ENCODE measurements at places on chromosomes 3 and 15.
A peak's percentile ranks its signal among the peaks of the same experiment; 100 is the strongest.

- DNase-seq: no peak
Measured at GRCh38 chr3:45906681-45907407, 20.5 kb downstream of the CCR9 start.

- DNase-seq: no peak
Measured at GRCh38 chr15:95468820-95469219, 861.7 kb upstream of the NR2F2 start.

DNA sequence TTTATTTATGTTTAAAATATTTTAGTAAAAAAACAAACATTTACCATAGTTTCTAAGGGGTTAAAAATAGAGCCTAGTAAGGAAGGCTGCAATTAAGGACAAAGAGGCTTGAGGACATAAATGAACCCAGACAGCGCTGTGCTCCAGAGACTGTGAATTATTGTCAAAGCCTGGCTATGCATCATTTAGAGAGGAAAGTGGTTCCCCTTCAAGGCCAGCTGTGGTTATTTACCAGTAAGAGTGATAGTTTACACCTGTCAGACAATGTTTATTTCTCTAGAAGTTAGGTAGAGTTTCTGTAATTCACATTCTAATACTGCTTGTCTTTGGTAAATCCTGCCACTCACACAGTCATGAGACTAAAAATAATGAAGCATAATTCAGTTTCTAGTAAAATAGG lies 32.4 kb upstream of the PIK3R4 start:
- peak; percentile 86 for DNase-seq

DNA sequence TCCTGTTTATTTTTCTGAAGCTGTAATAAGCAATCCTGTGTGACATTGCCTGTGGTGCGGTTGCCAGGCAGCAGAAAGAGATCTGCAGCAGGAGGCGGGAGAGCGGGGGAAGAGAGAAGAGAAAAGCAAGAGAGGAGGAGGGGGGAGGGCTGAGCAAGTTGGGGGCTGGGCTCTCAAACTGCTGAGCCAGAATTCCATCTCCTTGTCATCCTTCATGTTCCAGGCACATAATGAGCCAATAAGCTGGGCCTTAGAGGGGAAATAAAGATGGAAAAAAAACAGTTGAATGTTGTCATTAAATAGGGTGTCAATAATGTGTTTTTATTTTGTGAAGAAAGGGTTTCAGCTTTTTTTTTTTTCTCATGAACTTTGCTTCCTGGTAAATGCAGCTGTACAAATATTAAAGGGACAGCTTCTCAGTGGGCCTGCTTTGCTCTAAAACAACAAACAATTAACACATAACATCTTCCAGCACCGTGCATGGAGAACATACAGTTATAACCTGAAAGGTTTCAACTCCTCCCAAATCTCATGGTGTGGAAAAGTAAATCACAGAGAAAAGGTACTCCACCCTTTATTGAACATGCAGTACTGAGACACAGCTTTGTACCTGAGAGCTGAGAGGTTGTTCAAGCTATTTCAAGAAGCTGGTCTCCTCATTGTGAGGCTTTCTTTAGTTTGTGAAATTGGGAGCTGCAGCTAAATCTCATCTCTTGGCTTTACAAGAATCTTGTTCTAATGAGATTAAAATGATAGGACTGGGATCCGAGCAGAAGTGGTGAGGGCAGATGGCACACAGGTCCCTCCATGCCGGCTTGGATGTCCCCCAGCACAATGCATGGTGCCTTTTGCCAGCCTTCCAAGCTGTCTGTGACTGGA lies 451.1 kb upstream of the KCNMB2 start:
- peak; percentile 98 for DNase-seq

- no peak for DNase-seq
Measured at GRCh38 chr15:100252779-100253417, 88.9 kb downstream of the ADAMTS17 start.

GRCh38 chr3:149273096-149273751 lies 51.6 kb upstream of the CP start:
- peak; percentile 76 for DNase-seq

DNA sequence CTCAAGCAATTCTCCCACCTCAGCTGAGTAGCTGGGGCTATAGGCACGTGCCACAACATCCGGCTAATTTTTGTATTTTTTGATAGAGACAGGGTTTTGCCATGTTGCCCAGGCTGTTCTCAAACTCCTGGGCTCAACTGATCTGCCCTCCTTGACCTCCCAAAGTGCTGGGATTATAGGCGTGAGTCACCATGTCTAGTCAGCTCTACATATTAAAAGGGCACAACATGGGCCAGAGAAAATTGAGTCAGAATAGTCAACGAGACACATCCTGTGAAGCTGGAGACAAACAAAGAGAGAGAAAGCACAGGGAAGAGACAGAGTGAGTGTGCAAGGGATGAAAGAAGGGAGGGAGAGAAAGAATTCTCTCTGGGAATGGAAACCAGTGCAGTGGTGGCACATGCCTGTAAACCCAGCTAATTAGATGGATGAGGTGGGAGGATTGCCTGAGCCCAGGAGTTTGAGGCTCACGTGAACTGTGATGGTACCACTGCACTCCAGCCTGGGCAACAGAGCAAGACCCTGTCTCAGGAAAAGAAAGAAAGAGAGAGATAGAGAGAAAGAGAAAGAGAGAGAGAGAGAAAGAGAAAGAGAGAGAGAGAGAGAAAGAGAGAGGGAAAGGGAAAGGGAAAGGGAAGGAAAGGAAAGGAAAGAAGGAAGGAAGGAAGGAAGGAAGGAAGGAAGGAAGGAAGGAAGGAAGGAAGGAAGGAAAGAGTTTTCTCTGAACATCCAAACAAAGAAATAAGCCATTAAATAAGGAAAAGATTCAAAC lies 107.2 kb upstream of the SLC25A36 start:
- no peak for DNase-seq

DNA sequence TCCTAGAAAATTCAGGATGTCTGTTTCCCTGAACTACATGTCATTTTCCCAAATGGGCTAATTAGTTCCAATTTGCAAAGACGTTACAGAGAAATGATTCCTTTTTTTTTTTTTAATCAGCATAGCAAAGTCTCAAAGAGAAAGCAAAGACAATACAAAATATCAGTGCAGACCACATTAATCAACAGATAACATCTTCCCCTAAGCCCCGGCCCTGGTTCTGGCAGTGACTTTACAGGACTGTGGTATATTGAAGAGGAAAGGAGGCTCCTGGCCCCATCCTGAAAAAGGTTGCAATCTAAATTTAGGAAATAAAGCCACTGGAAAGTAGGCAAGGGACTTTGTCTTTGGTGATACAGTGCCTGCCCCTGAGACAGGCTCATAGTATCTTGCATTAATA lies 836.5 kb downstream of the NTRK3 start:
- DNase-seq: no peak

DNA sequence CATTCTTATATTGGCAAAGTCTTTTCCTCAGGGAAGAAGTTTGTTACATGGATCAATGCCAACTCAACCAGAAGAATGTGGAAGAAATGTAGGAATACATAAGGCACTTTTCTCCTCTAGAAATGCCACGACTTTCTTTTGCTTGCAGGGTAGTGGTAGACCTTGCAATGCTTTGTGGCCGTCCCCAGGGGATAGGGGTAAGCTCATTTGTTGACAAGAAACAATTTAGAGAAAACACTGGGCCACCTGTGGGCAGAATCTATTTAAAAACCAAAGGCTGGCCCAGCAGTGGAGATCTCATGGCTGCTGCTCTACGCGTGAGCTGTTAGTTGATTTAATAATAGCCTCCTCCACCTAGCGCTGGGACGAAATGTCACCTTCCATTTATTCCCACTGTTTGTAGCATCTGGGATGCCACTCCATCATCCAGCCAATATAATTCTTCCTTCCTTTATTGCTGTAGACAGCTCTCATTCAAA lies 64.6 kb upstream of the PFN2 start:
- no peak for DNase-seq

GRCh38 chr3:36540888-36541518 lies 160.7 kb downstream of the STAC start:
- no peak for DNase-seq

- DNase-seq: no peak
Measured at GRCh38 chr15:72916378-72916777, 132.8 kb upstream of the ADPGK start.

DNA sequence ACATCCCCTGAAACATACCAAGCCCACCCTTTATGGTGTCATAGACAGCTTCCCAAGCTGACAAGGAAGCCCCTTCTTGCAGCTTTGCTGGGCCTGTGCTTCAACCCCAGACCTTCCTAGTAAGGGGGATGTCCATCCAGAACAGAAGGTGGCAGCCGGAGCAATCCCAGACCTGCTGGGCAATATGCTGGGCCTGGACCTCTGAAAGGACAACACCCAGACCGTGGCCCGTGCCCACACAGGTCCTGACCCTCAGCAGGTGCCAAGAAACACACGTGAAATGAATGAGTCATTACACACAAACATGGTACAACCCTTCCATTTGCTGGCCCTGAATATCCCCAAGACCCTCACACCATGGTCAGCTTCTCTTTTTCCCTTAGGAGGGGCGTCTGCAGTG lies 19.8 kb upstream of the VILL start:
- DNase-seq: no peak

GRCh38 chr3:162034368-162034767 lies 537.8 kb downstream of the OTOL1 start:
- DNase-seq: no peak

DNA sequence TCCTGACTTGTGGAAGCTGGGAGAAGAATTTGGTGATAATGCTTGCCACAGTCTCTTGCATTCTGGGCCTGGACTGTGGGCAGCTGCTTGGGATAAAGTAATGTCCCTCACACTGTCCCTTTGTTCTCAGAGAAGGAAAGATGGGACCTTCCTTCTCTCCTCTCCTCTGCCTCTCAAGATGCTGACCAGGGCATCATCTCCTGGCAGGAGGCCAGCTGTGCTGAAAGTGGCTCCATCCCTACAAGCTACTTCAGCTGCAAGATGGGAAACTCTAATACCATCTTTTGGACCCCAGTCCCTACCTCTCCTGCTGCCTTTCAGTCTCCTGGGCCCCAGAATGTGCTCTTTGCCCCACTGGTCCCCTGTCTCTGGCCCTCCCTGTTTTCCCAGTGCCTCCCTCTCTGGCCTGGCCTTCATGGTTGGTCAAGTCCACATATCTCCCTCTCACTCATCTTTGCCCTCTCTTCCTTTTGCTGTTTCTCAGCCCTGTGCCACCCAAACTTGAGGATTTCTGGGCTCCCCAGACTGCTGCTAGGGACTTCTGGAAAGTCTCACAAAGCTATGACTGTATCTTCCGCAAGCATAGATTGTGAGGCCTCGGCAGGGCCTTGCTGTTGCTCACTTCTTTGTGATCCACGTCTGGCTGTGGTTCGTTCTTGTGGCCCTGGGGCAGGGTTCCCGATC lies 7.1 kb upstream of the SLC6A20 start:
- DNase-seq: no peak

GRCh38 chr3:39118079-39118478 lies 10.6 kb downstream of the TTC21A start:
- no peak for DNase-seq

DNA sequence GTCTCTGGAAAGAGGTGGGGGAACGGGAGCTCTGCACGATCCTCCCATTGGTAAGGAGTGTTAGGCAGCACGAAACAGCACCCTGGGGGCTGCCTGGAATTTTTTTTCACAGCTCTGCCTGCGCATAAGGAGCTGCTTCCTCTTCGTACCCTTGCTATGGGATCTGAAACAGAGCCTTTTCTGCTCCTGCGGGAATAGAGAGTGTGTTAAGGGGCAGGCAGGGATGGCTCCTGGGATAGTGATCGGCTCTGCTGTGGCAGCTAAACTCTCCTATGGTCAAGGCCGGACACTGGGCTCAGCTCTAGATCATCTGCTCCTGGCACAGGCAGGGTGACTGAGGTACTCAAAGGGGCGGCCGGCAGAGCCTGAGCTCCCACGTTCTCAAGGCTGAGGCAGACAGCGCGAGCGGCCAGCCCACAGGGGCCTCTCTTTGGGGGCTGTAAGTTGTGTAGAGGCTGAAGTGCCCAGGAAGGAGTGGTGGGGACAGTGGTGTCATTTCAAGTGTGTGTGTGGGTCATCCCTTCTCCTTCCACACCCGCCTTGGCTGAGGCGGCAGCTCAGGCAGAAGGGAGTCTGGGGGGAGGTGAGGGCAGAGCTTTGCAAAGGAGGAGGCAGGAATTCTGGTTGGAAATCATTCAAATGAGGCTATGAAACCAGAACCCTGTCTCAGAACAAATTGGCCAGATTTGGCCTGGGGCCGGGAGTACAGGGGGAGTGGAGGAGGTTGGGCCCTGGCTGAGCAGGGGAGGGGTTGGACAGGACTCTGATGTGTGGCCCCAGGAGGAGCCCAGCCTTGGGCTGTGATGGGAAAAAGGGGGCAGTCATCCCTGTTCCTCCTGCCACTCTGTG lies 31.0 kb downstream of the EPHB3 start:
- no peak for DNase-seq

DNA sequence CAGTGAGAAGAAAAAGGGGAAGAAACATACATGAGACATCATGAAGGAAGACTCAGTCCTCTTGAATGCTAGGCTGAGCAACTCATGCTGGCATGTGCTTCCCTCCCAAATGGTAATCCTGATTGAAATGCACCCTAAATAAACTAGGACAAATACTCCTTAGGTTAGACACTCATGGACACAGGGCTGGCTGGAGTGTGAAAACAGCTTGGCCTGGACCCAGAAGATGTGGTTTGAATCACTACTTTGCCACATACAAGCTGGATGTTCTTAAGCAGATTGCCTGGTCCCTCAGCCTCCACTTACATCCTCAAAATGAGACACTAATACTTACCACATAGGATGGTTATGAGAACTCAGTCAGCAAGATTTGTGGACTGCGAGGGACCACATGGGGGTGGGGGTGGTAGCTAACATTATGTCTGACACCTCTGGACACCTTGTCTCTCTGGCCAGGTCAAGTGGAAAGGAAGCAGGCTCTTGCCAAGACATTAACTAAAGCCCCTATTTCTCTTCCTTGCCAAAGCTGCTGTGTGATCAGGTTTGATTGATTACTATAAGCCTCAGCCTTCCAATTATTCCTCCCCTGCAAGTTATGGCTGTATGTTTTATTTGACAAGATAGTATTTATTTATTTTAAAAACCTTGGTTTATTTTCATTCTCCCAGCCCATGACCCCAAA lies 138.9 kb upstream of the SLC7A14 start:
- no peak for DNase-seq

GRCh38 chr3:35817216-35817615 lies 177.9 kb downstream of the ARPP21 start:
- DNase-seq: no peak

GRCh38 chr3:43423639-43424038 lies 137.3 kb downstream of the SNRK start:
- DNase-seq: no peak
